ENCODE measurements at places on chromosomes 4 and X. TPM values are rescaled to one million over a fixed set of nuclear protein-coding genes. Genes with fewer than 3 reads are reported as not detected.

- DNase-seq = no peak
These were observed 1565.4 kb downstream of the PCDH18 start for GRCh38 chr4:135966936-135967335.

DNA sequence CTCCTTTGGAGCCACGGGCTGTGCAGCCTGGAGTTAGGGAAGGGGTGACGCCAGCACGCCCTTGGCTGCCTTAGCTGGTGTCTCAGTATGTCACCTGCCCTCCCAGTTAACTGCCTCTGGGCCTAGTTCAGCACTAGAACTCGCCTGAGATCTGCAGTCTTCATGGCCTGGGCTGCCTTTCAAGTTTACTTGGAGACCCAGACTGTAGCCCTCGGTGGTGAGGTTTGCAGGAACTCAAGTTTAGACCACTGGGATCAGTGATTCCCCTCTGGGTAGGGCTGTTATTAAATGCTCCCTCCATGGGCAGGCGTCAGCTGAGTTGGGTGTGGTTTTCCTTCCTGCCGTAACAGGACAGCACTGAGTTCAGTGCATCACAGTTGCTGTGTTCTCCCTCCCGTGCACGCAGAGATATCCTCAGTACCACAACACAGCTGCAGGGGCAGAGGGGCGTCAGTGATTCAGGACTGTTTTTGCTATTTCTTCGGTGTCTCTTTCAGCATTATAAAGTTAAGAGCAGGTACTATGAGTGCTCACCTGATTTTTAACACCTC, 30.5 kb downstream of the PLAC8 start:
- DNase-seq = peak; percentile 51

Gene GIMD1
- total RNA-seq = not detected

Gene MPC1L
- total RNA-seq = not detected

Data from left cardiac atrium (tissue), 4 donors.